Stimulated activated CD4-positive, alpha-beta T cell treated with anti-CD3 and anti-CD28 coated beads, Interleukin-2, amount 100 ng/mL, for 24 hours (primary cell): ENCODE measurements at places on chromosomes 4 and X.

DNA sequence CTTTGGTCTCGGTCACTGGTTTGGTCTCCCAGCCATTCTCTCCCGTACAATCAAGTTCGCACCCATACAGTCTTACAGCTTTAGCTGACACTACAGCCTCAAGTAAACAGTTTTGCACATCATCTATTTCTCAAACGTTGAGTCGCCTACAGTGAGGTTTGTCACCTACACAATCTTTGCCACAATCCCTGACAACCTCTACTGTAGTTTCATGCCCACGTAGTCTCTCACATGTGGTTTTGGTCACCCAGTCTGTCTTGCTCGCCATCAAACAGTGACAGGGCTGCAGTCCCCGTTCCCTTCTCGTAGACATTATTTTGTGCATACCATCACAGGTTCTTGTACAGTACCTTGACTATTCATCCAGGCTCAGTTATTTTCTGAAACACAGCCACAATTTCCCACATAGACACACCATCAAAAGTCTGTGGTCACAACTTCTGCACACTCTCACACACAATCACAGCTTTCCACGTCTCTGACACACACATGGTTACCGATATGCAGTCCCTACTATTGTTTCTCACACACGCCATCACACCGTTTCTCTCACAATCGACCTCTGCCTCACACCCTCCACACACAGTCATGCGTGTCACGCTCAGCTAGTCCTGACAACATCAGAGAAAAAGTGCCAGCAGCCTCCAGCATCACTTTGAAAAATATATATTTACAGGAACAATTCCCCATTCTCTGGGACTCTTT lies 5.3 kb upstream of the CFP start:
- DNase-seq: no peak

GRCh38 chr4:128394778-128395177 lies 107.2 kb upstream of the PGRMC2 start:
- no peak for DNase-seq

GRCh38 chr4:173167758-173168395 lies 734 bp upstream of the GALNT7 start:
- DNase-seq: peak; percentile 35

- no peak for DNase-seq
Measured at GRCh38 chr4:11194431-11194830, 234.3 kb downstream of the HS3ST1 start.

- DNase-seq: no peak
Measured at GRCh38 chr4:1625600-1626138, 58.4 kb downstream of the FAM53A start.
